T1000 (cell line): ENCODE measurements at places on chromosomes 1 and 21.

GRCh38 chr1:195511501-195511900 is 1096.7 kb downstream of the KCNT2 start:
- DNase-seq = no peak

DNA sequence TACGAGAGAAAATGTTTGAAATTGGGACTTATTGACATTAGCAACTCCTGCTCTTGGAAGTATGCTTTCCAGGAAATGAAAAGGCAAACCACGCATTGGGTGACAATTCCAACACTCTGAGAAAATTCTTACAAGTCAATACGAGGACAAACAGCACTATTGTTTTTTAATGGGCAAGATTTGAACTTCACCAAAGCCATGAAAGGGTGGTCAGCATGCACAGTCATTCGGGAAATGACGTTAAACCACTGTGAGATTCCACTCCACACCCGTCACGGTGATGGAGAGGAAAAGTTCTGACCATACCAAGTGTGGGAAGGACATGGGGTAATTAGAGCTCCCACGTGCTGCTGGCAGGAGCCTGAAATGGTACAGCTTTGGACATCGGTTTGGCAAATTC is 12.2 kb upstream of the PRXL2B start:
- DNase-seq = no peak

- DNase-seq = no peak
These were observed 41.2 kb upstream of the CR1L start for GRCh38 chr1:207603777-207604176.

- DNase-seq = no peak
These were observed 510.5 kb downstream of the PLPP3 start for GRCh38 chr1:56068908-56069307.

GRCh38 chr21:46088189-46088588 is 9.7 kb upstream of the COL6A2 start:
- DNase-seq = no peak

DNA sequence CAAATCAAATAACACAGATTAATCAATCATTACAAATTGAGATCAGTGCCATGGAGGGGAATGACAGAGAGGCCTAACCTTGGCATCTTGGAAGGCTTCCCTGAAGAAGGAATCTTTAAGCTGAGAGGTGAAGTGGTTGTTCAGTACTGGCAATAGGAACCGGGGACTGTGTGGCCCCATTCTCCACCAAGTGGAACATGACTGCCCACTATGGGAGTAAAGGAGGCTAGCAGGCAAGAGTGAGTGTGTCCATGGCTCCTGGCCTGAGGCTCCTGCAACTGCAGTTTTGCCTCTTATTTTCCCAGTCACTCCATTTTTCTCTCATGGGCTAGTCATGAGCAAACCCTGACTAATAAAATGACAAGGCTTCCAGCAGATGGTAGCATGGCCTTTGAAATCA is 112.2 kb upstream of the GJB5 start:
- DNase-seq = no peak

GRCh38 chr1:111309690-111310089 is 19.0 kb downstream of the CHIA start:
- no peak for DNase-seq

GRCh38 chr1:109618661-109619575 is 498 bp downstream of the GNAT2 start:
- DNase-seq = no peak

GRCh38 chr1:106325600-106325999 is 730.9 kb upstream of the PRMT6 start:
- no peak for DNase-seq

GRCh38 chr1:244962130-244962529 is 97.8 kb upstream of the HNRNPU start:
- no peak for DNase-seq

GRCh38 chr1:19664453-19665185 is at the start of gene HTR6:
TSS of gene HTR6 (plus strand) at chr1:19664875. CDS start at chr1:19665754, 879 bp downstream.
- no peak for DNase-seq

GRCh38 chr1:58891347-58891746 is 107.5 kb upstream of the JUN start:
- DNase-seq = no peak

DNA sequence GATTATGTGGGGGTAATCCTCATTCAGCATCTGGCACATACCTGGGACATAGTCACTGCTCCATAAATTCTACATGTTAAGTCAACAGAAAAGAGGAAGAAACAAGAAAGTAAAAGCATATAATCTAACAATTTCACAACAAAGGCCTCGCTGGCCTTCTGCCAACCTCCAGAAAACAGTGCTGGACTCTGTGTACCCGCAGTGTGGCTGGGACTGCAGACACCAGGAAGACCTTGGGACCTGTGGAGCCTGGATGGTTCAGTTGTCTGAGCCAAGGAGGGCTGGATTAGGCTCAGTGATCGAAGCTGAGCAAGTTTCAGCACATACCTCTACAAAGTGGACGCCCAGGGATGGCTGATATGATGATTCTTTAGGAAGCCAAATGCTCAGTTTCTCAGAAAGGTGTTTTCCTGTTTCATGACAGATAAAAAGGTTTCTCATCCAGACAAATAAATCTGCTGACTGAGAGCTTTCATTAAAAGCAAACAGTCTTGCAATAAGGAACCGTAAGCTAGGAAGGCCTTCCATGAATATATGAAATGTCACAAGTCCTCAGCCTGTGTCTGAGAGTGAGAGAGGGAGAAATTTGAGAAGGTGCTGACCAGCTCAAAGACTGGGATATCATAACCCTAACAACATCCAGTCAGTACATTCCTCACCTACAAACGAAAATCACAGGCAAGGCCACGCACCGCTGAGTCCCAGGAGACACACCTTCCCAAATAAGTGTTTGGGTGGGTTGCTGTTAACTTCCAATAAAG is 48.4 kb downstream of the CAPZB start:
- DNase-seq = no peak

DNA sequence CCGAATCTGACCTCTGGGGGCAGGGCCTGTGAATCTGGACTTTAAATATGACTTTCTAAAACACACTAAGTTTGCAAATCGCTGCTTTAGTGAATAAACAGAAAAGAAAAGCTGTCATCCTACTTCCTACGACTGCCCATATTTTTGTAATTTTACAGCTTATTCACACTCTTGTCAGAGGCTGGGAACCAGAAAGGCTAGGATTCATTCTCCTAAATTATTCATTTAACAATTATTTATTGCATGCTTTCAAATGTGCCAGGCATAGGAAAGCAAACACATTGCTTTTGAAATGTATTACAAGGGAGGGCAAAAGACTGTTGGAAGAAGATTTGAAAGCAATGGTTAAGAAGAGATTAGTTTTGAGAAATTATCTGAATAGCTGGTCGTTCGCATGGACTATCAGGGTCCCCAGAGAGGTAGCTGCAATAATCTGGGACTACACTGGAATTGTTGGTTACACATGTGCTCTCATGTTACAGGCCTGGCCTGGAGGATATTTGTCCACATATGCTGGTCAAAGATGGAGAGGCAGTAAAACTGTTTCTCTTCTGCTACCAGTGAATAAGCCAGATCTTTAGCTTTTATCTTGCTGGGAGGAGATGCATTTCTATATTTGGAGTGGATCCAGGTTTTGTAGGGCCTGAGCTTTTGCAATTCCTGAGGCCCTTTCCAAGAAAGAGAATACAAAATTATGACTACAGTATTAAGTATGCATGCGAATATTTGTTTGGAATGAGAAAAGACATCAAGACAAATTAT is 29.6 kb upstream of the SFPQ start:
- no peak for DNase-seq

DNA sequence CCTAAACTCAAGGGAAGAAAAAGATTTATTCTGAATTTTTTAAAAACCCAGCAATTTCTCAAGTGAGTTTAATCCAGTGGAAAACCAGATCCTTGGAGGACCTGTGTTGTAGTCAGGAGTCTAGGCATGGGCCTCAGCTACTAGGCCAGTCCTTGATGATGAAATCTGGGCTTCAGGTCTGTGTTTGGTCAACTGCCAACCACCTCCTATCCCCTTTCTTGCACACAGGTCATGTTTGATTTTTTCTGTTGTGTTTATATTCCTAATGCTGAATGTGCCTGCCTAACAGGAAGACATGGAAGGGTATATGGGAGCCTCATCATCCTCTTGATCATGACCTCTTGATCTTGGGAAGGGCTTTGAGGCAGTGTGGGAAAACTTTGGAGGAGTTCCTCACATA is 38.2 kb upstream of the SLC19A2 start:
- no peak for DNase-seq

- no peak for DNase-seq
These were observed 132.7 kb downstream of the DMRTB1 start for GRCh38 chr1:53591924-53592323.

- DNase-seq = no peak
These were observed 1.9 kb downstream of the FBXO2 start for GRCh38 chr1:11652203-11652780.
